ENCODE measurements at places on chromosomes 5 and 9.

- no peak for DNase-seq
These were observed 52.5 kb downstream of the ECPAS start for GRCh38 chr9:111431684-111432083.

DNA sequence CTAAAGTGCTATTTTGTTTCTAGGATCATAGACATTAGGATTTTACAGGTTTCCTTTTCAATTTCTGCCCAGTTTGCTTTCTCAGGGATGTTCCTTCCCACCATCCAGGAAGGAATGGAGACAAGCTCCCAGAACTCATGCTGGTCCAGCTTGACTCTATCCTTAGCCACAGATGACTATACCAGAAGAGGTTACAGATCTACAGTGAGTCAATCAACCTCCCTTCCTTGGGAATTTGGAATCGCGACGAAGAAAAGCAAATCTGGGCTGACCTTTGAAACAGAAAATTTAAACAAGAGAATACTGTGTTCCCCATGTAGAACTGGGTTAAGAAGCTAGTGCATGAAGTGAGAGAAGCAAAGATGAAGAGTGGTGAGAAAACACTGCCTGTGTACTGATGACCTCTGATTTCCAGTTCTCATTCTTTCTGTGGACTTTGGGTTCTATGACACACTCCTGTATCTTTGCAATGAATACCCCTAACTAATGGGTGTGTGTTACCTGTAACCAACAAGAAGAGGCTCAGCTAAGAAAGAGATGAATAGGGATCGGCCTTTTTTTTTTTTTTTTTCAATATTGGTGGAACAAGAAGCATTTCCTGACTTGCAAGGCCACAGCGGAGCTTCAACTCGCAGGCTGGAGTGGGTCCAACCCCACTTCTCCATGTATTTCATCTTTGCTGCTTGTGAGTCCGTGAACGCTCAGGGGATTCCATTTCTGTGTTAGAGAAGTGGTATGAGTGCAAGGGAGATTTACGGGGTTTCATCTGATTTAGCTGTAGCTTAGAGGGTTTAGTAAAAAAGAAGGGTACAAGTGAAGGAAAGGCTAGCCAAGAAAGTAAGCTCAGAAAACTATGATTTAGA, 563.9 kb upstream of the CLINT1 start:
- no peak for DNase-seq

GRCh38 chr5:584216-584615, 27.9 kb upstream of the CEP72 start:
- DNase-seq: no peak

DNA sequence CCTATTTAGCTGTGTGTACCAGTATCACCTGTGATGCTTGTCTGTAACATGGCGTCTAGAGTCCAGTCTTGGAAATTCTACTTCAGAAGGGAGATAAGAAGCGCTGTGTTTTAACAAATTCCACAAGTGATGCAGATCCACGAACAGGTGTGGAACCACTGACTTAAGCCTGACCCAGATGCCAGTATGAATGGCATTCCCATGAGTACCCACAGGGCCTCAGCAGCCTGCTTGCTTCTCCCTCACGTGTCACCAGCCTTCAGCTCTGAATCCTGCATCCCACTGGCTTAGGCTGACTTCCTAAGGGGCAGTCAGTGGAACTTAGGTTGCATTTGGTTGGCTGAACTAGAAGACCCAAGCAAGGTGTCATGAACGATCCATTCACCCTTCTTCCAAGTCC, 8.5 kb upstream of the DENND1A start:
- DNase-seq: no peak

GRCh38 chr5:99025298-99026045, 96.7 kb upstream of the CHD1 start:
- DNase-seq: no peak

DNA sequence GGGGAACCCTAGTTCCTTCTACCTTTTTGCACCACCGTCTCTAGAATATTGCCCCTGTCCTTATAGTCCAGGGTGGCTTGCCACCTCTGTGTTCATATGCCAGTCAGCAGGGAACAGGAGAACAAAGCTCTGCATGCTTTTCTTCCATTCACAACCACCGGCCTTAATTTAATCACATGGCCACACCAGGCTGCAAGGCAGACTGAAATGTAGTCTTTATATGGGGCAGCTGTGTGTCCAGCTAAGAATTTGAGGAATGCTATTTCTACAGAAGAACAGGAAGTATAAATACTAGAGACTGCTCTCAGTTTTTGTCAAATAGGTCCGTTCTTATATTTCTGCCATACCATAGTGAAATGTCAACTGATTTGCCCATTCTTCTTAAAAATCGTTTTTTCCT, 5.8 kb downstream of the C5orf22 start:
- no peak for DNase-seq

- DNase-seq: peak; percentile 29
These were observed at the start of gene PAM for GRCh38 chr5:102754767-102755431. PAM (plus strand) TSS chr5:102755305; CDS start chr5:102866196, 110,891 bp downstream.

- no peak for DNase-seq
These were observed 334.9 kb upstream of the DAB2 start for GRCh38 chr5:39759701-39760100.

GRCh38 chr9:9913276-9913832, 699.4 kb downstream of the PTPRD start:
- no peak for DNase-seq

- DNase-seq: no peak
These were observed 5.0 kb downstream of the TNIP1 start for GRCh38 chr5:151075698-151076331.

- DNase-seq: no peak
These were observed 255.9 kb downstream of the PSAT1 start for GRCh38 chr9:78552802-78553201.

DNA sequence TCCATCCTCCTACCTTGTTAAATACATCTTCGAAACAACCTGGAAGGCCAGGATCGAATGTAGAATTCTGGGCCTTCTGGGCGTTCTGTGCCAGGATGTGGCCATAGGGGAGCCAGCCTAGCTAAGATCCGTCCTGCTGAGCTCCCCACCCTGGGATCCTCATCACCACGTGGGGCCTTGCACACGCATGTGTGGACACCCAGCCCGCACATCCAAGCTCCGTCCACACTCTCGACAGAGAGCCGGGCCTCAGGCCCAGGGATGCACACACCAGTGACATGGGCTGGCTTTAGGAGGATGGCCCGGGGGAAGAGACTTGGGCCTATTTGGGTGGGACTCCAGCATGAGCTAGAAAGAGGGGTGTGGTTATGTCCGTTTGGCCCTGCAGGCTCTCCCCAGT, 154.0 kb downstream of the PAX5 start:
- no peak for DNase-seq

DNA sequence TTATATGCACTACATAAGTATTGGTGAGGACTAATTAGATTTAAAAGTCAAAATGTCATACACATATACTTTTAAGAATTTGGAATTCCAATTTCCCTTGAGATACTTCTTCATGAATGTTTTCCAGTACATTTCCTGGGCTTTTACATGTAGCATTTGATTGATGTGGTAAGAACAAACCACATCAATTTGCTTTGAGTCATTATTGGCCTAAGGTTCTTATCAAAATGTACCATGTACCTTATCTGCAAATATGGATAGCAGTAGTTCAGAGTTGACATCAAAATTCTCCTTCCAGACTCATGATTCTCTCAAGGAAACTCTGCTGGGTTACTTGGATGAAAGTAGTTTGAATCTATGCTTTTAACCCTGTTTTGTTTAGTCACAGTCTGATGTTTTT, 2.5 kb downstream of the CAST start:
- DNase-seq: no peak

GRCh38 chr9:120567874-120568273, 12.1 kb downstream of the CDK5RAP2 start:
- no peak for DNase-seq

- no peak for DNase-seq
These were observed 28.0 kb upstream of the VCAN start for GRCh38 chr5:83443534-83443933.

- no peak for DNase-seq
These were observed 103.5 kb downstream of the ANGPTL2 start for GRCh38 chr9:127018935-127019334.

DNA sequence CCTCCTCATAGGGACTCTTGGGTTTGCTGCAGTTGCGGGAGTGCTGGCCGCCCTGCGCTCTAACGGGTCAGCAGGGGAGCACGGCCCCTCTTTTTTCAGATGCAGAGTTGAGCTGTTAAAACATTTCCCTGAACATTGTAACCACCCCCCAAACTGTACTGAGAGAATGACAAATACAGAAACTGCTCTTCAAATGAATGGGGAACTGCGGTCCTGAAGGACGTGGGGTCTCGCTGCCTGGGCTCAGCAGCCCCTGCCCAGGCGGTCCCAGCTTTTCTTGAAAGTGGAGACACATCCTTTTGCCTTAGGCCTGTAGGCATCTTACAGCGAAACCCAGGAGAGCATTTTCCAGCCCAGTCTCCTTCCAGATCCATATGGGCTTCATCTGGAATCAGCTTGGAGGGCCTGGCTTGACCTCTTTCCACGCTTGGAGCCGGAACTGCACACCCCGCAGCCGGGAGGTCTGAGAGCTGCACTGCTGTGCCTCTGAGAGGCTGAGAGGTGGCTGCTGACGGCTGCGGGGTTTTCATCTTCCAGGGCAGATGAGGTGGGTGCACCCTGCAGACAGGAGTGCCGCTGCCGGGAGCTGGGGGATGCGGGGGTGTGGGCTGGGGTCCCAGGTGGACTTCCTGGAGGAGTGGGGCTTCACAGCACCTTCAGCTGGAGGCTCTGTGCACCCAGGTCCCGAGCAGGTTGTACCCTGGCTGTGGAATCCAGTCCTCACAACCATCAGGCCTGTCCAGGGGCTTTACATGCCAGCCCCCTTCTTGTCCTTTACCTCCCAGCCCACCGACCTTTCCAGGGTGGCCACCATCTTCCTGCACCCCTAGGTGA, 1.2 kb upstream of the AGPAT2 start:
- DNase-seq: no peak

DNA sequence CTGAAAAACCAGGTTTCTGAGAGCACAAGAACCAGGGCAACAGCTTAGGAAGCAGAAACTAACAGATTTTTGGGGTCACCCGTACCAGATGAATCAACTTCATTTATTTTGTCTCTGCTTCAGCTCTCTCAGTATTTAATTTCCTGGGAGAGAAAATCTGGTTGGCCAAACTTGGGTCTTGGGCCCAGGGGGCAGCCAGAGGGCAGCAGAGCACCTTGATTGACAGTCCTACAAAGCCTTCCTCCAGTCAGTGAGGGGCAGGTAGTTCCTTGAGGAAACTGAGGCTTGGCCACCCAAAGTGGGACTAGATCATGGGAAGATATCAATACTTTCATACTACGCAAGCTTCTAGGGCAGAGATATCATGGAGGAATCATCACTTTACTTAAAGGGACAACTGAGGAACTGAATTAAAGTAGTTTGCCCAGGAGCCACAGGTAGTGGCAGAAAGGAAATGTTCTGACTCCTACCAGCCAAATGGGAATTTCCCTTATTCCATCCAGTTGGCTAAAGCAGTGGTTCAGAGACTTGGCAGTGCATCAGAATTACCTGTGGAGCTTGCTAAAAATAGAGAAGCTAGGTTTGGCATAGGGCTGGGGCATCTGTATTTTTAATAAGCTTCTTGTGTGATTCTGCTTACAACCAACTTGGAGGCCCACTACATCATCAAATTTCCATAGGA, 21.5 kb upstream of the ARHGAP26 start:
- no peak for DNase-seq

DNA sequence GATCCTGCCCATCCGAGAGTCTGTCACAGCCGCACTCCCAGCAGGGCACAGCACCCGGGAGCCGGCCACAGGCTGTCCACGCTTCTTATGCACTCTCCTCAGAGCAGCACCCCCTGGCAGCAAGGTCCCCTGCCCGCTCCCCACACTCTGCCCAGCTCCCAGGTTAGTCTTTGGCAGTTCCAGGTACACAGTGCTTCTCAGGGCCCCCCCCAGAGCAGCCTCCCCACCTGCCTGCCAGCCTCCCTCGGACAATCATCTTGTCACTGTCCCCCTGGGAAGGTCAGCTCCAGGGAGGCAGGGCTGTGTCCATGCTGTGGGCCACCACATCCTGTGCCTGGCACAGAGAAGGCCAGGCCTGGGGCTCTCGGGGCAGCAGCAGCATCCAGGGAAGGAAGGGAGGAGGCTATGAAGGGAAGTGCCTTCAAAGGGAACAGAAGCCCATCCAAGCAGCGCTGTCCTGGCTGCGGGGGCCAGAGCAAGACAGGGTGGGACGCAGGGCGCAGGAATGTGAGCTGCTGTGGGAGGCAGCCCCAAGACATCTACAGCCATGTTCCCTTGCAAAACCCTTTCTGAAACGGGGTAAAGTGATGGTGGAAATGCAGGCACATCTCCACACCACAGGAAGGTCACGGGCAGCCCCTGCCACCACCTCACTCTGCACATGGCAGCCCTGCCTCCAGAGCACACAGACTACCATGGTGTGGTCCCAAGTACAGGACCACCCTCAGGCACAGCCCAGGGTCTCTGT, 68.6 kb upstream of the ADAMTS2 start:
- no peak for DNase-seq

DNA sequence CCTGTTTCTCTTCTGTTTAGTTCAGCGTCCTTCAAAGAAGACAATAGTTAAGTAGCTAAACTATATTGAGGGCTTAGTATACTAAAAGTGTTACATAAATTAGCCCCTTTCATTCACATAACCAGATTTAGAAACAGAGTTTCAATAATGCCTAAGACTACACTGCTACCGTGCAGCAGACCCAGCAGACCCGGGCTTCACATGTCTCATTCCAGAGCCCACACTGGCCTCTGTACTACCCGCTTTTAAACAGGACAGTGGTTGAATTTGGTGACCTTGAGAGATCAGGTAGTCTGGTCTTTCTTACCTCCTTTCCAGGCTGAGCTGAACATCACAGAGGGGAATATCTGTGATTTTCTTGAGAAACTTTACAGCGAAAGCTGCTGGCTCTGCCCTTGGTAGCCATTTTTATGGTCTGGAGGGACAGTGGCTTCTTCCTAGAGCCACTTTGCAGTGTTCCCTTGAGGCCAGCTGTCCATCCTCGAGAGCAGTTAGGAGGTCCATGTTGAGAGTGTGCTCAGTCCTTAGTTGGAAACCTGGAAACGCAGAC, 56.5 kb downstream of the SLC22A5 start:
- DNase-seq: no peak

DNA sequence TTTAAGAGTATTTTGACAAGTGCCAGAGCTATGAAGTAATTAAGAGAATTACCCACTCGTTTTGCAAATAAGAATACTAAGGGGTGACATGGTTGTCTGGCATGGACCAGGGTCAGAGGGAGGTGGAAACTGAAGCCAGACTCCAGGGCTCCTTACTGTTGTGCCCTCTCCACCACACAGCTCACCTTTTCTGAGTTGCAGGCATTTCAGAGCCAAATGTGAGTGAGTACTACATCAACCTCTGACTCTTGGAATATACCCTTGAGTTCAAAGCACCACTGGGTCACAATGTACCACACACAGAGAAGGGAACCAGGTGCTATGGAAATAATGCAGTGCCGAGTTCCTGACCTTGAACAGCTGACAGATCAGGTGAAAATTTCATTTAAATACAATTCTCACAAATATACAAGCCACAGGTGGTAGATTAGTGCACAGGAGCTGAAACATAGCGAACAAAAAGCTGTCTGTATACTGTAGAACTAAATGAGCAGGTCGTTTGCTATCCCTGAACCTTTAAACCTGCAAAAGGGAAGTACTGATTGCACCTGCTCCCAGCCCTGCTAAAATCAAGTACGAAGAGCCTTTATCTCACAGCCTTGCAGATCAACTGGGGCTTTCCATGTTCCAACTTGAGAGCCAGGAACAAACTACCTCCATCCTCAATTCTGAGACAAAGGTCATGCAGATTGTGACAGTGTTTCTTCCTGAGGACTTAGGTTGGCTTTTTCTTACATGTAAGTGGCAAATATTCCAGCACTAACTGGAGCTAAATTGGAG, 57.0 kb downstream of the GOLM1 start:
- DNase-seq: no peak

- DNase-seq: no peak
These were observed 43.9 kb upstream of the SEMA4D start for GRCh38 chr9:89541798-89542197.

All from hypothalamus (tissue), 51 donors.